ENCODE measurements at places on chromosomes 6 and 20.

DNA sequence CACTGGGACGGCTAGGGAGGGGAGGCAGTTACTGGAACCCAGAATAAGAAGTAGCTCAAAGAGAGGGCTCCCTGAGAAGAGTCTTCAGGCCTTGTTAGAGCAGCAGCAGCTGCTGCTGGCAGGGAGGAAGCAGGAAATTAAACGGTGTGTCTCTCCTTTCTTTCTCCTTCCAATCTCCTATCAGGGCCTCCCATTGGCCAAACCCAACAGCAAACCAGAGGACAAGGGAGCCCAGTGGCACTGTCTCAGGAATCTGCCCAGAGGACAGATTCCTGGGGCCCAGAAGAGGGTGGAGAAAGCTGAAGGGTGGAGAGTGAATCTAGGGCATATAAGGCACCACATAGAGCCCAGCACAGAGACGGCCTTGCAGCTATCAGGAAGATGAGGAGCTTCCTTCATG, 10.2 kb downstream of the BTN3A1 start:
- DNase-seq, result no peak

GRCh38 chr6:143276436-143276835, 174.1 kb downstream of the ADAT2 start:
- peak; percentile 24 for DNase-seq

- no peak for DNase-seq
These were observed 12.3 kb downstream of the PREX1 start for GRCh38 chr20:48815537-48815936.

DNA sequence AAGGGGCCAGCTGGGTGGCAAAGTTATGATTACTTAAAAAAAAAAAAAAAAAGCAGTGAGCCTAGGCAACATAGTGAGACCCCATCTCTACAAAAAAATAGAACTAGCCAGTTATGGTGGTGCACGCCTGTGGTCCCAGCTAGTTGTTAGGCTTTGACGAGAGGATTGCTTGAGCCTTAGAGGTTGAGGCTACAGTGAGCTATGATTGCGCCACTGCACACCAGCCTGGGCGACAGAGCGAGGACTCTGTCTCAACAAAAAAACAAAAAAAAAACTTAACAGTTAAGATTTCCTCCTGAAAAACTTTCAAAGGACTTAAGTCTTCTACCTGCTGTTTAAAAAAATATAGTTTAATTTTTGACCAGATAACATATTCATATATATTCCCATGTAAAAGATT, 2.4 kb downstream of the GTSF1L start:
- DNase-seq, result no peak

DNA sequence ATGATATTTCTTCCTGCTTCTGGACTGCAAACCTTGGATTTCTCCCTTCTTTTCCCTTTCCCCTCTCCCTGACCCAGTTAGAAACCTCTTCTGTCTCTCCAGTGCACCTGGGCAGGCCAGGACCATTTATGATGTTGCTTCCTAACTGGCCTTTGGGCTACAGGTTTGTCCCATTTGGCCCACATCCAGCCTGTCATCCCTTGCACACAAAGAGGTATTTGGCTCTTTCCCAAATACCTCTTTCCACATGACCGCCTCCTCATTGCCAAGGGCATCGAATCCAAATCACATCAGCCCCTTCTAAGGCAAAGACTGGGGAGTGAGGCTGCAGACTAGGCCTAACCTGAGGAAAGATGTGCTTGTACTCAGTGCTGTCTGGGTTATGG, 13.6 kb downstream of the FGD2 start:
- DNase-seq, result no peak

Measured in germinal center (tissue), 1 donor.